ENCODE measurements at places on chromosomes 3 and 15.

DNA sequence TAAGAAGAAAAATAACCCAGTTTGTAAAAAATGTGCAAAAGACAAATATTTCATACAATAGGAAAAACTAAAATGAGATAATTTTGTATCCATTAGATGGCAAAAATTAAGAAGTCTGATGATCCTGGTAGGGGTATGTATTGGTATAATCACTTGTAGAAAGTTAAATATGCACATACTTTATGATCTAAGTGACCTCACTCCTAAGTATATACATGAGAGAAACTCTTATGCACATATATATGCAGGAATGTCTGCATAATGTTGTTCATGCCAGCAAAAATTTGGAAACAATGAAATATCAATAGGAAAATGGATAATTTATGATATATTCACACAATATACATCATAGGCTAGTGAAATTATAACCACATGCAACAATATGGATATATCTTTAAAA is 33.5 kb downstream of the USP50 start:
- DNase-seq: no peak

GRCh38 chr15:68580883-68581155 is 2.0 kb downstream of the CORO2B start:
- no peak for DNase-seq

DNA sequence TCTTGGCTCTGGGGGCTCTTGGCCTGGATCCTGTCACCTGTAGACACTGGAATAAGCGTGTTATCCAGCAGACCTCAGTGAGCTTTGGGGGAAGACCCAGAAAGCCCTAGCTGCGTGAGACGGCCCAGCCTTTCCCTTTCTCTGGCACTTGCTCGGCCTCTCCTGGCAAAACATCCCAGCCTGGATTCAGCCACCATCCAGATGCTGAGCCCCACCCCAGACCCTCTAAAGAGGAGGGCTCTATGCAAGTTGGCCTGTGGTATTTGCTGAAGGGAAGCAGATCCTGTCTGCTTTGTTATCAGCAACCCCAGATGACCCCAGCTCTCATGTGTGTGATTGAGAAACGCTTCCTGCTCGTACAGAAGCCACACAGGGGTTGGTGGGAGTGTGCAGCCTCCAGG is 267.2 kb downstream of the FAM43A start:
- no peak for DNase-seq

DNA sequence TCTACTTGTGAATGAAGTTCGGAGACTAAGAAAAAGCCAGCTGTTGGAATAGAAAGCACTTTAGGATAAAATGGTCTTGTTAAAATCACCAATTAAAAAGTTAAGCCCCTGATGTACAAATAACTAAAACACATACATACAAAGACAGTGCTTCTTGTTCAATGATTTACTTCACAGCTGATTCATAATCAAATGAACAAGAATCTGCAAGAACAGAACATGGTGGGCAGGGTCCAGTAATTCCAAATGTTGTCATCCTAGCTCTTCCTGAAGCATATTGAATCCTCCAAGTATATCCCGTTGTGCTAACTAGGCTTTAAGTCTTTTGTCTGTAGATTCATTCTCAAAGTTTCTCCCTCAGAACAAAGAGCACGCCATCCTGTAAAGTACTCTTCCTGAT is 24.5 kb downstream of the NIT2 start:
- DNase-seq: no peak

GRCh38 chr3:168467115-168467714 is 371.5 kb upstream of the GOLIM4 start:
- no peak for DNase-seq

GRCh38 chr3:182172534-182172933 is 460.8 kb downstream of the SOX2 start:
- DNase-seq: no peak

DNA sequence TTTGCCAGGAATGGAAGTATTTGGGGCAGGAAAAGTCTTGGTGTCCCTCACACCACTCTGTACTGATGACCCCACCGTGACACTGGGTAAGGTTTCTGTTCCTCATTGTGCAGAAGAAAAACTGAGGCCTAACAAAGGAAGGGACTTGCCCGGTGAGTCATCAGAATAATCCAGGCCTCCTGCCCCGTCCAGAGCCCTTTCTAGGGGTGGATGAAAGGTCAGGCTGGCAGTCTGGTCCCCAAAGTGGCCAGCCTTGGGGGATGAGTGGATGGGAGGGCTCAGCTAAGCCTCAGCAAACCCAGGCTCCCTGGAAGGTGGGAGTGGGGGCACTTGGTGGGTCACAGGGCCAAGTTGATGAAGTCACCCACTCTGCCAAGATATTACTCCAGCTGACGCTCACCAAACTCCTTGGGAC is 2.3 kb upstream of the DNAH1 start:
- peak; percentile 79 for DNase-seq

GRCh38 chr3:104206925-104207324 is 1159.8 kb upstream of the ALCAM start:
- no peak for DNase-seq

GRCh38 chr15:58805095-58805494 is 34.0 kb downstream of the MINDY2 start:
- DNase-seq: no peak

DNA sequence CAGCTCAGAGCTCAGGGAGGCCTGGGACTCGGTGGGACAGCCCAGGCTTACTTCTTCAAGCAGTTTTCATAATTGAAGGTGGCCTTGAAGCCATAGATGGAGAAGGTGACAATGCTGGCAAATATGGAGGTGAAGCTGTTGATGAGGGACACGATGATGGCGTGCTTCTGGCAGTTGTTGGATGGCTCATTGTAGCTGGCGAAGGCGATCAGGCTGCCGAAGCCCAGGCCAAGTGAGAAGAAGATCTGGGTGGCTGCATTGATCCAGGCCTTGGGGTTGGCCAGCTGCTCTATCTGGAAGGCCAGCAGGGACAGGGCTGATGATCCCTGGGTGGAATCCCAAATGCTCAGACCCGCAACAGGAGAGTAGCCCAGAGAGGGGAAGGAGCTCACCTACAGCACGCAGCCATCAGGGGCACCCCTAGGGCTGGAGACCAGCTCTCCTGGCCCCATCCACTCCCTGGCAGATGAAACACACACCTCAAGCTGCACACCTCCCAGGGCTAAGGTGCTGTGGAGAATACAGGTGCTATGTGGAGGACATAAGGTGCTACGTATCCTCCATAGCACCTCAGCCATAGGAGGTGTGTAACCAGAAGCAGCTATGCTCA is 25.1 kb downstream of the SLC6A20 start:
- DNase-seq: no peak

- DNase-seq: no peak
Observed at GRCh38 chr15:74928771-74929198, 9.1 kb downstream of the COX5A start.

DNA sequence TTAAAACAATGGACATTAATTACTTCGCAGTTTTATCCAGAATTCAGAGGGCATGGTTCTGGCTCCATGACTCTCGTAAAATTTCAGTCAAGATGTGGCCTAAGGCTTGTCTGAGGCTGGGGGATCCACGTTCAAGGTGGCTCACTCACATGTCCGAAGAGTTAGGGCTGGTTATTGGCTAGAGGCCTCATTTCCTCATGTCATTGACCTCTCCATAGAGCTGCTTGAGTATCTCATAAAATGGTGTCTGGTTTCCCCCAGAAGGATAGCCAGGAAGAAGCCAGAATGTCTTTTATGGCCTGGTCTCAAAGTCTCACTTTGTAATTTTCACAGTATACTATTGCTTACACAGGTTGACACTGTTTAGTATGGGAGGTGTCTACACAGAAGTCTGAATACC is 67.3 kb upstream of the DCBLD2 start:
- no peak for DNase-seq

DNA sequence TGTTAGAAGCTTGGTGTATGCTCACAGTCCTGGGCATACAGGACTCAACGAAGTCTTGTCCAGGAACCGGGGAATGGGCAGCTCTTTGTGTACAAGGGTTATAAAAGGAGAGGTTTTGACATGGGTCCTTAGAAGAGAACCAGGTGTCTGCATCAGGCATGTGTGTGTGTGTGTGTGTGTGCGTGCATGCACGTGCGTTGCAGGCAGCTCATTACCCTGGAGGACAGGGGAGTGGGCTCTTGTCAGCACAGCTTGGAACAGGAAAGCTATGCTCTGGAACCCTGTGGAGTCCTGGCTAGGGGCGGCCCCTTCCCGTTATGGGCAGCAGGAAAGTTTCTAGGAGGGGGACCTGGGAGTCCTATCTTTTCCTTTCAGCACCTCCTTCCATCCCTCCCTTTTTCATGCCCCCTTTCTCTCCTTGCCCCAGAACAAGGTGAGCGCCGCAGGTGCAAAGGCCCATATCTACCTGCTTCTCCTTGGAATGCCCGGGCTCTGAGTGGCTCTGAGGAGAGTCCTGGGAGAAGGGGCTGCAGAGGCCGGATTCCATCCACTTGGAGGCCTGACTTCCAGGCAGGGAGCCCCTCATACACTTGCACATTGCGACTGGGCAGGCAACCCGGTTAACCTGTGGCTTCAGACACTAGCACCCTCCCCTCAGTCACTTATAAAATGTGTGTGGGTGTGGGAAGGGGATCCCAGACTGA is 33.9 kb upstream of the LCTL start:
- no peak for DNase-seq

DNA sequence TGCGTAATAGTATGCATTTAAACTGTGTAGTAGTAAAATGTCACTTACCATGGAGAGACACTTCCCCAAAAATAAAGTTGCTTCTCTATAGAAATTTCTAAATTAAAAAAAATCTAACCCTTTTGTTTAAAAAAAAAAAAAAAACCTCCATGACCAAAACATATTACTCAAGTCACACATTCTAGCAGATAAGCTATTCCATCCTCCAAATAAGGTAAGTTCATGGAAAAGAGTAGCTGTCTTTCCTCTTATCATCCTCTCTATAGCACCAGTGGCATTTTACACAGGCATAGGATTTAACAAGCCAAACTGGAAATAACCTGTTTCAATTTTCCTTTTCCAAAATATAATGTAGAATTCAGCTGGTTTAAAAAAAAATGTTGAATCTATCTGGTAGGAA is 57.4 kb downstream of the LRRFIP2 start:
- no peak for DNase-seq

GRCh38 chr15:70243686-70244540 is 146.2 kb upstream of the TLE3 start:
- no peak for DNase-seq

GRCh38 chr3:156416846-156417558 is 137.9 kb downstream of the SSR3 start:
- DNase-seq: no peak

DNA sequence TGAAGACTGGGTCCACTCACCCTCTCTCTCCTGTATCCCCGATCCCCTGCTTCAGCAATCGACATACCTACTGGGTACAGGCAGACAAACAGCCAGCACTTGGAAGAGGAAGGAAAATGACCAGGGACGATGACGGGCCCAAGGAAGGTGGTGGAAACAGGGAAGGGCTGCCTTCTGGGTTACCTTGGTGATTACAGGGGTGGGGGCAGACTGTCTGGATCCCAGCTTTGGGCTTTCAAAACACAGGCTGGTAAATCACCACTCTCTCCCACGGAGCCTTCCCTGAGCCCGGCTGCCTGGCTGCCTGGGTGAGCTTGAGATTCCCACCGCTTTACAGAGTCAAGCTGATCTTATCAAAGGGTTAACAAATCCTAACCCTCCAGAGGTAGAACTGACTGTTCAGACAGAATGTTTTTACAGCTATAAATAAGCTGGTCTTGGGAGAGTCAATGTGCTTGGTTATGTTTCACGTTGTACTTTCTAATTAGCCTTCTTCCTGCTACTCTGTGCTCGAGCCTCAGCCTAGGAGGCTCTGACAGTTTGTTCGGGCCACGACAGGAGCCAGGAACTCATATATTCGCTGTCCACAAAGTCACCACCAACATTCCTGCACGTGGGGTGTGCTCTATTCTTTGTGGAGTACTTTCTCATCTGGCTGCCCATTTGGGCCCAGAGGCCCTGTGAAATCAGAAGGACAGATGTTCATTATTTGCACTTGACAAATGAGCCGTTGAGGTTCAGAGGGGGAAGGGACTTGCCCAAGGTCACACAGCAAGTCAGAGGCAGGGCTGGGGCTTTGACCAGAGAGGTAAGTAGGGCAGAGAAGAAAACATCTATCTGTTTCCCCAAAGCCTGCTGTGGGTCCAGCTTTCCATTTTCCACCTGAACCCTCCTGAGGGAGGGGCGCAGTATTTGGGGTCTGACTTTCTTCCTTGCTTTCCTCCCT is 63.5 kb downstream of the FEM1B start:
- no peak for DNase-seq

DNA sequence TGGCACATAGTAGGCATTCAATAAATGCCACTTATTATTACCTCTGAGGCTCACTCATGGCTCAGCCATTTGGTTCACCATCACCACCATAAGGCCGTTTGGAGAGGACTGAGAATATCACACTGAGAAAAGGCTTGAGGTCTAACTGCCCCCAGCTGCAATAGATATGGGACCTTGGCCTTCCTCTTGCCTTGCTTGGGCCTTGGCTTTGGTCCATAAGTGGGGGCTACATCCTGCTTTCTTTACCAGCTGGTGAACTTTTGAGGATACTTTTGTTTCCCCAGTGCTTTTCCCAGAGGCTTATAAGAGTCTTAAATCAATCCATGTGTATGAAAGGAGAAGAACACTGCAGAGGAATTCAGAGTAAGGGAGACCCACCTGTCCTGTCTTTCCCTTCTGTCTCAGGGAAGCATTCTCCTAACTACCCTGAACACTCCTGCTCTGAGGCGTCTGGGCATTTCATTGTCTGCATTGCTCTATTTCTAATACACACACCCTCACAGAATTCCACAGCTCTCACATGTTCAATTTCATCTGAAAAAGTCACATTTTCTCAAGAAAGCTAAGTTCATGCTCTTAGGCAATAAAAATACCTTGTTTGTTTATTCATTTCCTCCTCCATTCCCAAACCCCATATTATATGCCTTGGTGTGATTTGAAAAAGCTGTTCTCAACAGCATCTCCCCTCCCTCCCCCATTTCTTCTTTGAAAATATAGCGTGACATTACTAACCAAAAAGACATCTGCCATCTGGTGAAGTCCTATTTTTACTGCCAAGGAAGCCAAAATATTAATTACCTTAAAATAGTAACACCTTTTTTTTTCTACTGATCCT is 22.5 kb upstream of the KCNMB2 start:
- DNase-seq: no peak

GRCh38 chr3:7194071-7194835 is 333.3 kb downstream of the GRM7 start:
- no peak for DNase-seq

DNA sequence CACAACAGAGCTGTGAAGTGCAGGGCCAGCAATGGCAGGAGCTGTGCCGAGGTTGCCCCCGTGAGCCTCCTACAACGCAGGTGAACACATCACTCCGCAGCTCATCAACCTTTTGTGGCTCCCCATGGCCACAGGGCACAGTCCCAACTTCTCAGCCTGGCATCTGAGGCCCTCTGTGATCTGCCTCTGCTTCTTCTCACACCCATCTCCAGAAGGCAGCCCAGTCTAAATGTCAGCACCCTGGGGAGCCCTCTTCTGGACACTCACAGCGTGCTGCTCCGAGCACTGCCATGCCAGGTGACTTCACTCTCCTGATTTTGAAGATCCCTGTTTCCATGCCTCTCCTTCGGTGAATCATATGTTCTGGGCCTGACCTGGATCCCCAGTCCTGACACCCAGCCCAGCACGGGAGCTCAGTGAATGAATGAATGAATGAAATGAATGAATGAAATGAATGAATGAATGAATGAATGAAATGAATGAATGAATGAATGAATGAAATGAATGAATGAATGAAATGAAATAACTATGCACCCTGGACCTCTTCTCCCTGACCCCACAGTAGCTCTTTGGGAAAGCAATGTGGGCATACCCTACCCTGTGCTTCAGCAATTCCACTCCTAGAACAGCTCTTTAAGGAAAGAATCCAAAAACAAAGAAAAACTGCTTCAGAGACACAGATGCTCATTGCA is 17.9 kb upstream of the SKIC8 start:
- DNase-seq: no peak

All from GM12892 (cell line).